ENCODE measurements at places on chromosomes 7 and 10.

DNA sequence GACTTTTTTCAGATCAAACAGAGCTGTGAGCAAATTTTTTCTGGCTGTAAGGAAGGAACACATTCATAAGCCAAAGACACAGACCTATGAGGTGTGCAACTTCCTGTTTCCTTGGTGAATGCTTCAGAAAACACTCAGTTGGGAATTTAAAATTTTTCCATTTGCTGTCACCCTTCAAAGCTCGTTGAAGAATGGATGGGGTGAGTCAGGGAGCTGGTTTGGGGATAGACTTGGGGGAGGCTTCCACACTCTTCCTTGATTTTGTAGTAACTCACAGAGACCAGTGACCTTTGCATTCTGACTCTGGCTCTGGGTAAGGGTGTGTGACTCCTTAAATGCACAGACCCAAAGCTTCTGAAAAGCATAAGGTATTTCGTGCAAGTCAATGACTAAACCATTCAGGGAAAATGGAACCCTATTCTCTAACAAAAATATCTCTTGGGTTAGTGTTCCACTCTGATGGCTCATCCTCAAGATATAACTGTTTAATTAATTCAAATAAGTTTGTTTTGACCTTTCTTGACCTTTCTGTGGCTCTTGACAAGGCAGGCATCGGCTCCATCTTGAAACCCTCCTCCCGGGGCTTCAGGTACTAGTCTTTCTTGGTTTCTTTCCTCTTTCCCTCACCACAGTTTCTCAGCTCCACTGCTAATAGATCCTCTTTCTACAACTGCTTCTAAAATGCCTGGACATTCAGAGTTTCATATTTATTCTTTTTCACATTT lies 227.8 kb upstream of the INHBA start:
- no peak for DNase-seq

DNA sequence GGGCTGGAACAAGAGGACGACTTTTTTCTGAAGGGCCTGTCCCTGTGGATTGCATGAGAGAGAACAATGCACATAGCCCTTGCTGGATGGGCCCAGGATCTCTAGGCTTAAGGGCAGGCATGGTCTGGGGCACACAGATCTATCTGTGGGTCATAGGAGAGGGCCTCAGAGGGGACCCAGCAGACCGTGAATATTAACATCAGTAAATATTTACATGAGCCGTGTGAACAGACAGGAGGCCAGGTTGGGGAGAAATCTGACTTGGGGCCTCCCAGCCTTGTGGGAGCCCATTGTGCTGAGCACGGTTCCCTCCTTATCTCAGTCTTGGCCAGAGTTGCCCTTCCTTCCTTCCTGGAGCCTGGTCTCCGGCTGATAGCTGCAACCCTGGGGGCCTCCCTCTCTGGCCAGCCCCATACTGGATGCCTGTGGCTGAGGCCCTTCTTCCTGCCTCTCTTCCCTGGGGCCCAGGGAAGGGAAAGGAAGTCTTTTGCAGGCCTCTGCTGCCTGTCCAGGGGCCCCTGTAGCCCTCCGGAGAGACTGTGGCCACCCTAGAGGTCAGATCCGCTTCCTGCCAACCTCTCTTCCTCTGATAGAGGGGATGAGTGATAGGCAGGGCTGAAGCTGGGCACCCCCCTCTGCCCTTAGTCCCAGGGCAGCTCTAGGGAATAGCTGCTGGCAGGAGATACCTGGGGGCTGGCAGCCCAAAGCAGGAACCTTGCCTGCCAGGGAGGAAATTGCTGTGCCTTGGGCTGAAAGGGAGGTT lies 44.5 kb upstream of the TRIM8 start:
- no peak for DNase-seq

GRCh38 chr10:80320377-80320776 lies 30.9 kb upstream of the MAT1A start:
- no peak for DNase-seq

GRCh38 chr10:36534471-36535002 lies 590.9 kb upstream of the ANKRD30A start:
- DNase-seq: no peak

GRCh38 chr7:147013825-147014224 lies 897.2 kb downstream of the CNTNAP2 start:
- no peak for DNase-seq

DNA sequence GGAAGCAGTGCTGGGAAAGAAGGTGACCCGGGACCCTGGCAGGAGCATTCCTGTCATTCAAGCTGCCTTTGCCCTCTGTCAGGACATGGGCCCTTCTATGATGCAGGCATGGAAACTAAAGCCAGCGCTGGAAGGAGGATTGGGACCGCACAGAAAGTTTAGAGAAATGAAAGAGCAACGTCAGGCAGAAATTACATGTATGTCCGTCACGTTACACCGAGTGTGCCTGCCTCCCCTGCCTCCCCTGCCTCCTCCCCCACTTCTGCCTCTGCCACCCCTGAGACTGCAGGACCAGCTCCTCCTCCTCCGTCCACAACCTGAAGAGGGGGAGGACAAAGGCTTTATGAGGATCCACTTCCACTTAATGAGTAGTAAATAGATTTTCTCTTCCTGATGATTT lies 13.9 kb upstream of the PWWP2B start:
- no peak for DNase-seq

GRCh38 chr10:119762035-119762434 lies 36.2 kb downstream of the INPP5F start:
- DNase-seq: no peak

DNA sequence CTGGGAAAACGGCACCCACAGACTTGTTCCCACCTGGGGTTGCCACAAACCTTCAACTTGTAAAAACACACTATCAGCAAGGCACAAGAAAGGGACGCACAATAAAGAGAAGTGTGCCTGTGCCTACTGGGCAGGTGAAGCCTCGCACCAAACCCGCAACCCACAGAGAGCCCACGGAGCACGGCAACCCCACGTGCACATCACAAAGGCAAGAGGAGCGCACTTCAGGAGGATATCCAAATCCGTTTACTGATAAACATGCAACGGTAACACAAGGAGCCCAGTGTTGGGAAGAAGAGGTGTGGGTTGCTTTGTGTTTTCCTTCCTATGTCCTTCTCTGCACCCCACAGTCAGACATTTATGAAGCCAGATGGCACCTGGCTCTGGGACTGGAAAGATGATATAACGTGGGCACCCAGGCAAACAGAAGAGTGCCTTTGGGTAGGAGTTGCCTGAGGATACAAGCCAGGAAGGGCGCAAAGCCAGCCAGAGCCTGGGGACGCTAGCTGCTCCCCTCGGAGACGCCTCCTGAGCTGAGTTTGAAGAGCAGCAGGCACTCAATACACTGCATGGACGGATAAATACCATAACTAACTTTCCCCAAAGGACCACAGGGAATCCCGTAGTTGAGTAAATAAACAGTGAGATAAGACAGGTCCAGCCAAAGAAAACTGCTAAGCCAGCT lies 41.6 kb downstream of the TCERG1L start:
- no peak for DNase-seq

- DNase-seq: no peak
Observed at GRCh38 chr10:22133749-22134624, 83.8 kb downstream of the EBLN1 start.

- no peak for DNase-seq
Observed at GRCh38 chr7:135709508-135709907, 18.5 kb downstream of the SLC13A4 start.

DNA sequence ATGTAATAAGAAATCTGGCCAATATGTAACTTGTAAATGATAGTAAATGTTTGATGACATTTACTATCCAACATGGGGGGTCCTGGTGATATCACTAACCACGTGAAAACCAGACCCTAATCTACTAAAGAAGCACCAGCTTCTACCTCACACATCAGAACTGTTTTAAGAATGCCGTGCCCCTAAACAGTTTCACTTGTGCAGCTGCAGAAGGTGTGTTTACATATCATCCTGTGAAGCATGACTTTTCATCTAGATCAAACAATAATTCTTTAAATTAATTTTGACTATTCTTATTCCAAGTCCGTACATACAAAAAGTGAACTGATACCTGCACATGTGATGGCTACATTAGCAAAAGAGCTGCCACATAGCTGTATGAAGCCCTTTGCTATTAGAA lies 61.0 kb downstream of the STEAP1B start:
- DNase-seq: no peak

GRCh38 chr10:4131407-4132215 lies 346.6 kb upstream of the KLF6 start:
- DNase-seq: no peak

DNA sequence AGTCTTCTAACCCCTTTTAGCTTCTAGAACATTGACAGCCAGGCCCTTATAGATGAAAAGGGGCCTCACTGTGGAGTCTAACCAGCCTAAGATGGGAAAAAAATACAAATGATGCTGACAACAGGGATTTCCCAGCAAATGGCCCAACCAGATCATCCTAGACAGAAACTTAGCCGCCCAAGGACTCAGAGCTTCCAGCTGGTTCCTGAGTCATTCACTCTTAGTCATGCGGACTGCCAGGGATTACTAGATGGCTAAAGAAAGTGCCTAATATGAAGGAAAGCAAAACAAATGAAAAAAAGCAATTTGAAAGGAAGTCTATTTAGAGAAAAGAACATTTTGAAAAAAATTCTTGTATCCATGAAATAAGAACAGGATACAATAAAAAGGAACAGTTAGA lies 23.7 kb downstream of the TSPAN14 start:
- DNase-seq: no peak

GRCh38 chr7:133401225-133401624 lies 148.3 kb downstream of the EXOC4 start:
- no peak for DNase-seq

DNA sequence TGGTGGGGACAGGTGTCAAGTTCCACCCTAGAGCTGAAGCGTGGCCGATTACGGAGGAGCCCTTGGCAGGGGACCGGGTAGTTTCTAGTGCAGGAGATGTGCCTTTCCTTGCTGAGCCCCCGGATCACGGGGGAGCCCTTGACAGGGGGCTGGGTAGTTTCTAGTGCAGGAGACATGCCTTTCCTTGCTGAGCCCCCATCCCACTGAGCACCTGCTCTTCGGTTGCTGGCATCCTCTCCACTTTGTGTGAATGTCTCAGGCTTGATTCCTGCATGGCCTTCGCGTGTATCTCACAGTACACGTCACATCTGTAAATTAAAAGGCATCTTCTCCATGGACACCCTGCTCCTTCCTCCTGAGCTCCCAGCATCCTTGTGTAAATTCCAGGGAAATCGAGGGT lies 263.5 kb downstream of the ADARB2 start:
- no peak for DNase-seq

DNA sequence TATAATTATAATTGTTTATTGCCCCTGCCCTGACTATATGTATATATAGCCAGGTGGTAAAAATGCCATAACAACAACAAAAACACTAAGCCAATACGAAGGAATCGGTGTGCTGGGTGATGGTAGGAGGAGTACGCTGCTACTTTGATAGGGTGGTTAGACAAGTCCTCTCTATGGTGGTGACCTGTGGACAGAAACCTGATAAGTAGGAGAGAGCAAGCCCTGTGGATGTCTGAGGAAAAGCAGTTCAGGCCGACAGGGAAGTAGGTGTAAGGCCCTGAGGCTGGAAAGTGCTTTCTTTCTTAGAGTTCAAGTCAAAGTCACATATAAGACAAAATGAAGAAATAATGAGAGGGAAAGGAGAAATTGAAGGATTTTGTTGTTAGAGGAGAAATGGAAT lies 823.8 kb upstream of the CELF2 start:
- DNase-seq: no peak

Data from NCI-H2081 treated with DMSO at 0.1 percent for 48 hours (cell line).